ENCODE measurements at places on chromosomes 11 and 22.
A peak's percentile ranks its signal among the peaks of the same experiment; 100 is the strongest.

- no peak for DNase-seq
Observed at GRCh38 chr22:29251265-29251664, 16.5 kb downstream of the RHBDD3 start.

- no peak for DNase-seq
Observed at GRCh38 chr11:94956963-94957362, 16.4 kb downstream of the CWC15 start.

GRCh38 chr22:22687638-22688500 lies 43.5 kb downstream of the GGTLC2 start:
- DNase-seq, result no peak

DNA sequence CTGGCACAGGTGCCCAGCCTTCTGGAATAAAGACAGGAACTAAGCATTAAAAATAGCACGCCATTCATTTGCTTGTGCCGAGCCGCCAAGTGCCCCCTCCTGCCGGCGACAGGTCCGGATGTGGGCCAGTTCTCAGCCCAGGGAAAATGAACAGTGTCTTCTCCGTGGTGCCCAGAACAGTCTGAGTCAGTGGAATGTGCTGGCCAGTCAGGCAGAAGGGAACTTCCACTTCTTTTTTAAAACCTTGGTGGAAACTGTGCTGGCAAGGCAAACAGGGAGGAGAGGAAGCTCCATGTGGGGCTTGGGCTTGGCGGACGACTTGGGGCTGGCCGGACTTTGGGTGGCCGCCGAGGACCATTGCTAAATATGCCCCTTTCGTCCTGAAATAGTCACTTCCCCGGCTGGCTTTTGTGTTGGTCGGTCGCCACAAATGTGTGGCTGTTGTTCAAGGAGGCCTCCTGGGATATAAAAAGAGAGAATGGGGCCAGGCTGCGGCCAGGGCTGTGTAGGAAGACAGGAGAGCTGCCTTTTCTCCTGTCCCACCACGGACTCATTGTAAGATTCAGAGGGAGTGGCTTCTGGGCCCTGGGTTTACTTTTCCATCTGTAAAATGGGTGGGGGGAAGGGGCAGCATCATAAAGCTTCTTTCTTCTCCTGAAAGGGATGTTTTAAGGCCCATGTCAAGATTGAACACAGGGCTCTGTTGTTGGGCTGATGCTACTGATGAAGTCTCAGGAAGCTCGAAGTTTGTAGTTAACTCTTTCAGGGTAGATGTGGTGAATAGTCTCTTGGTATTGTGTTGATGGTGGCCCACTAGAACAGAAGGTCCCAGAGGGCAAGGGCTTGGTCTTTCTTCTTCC lies 101.0 kb downstream of the PTPRJ start:
- DNase-seq, result peak; percentile 57

- DNase-seq, result peak; percentile 95
Observed at GRCh38 chr22:38755911-38756532, at the start of gene SUN2. TSS of gene SUN2 (minus strand) at chr22:38755998. CDS start at chr22:38752628, 3,370 bp downstream.

DNA sequence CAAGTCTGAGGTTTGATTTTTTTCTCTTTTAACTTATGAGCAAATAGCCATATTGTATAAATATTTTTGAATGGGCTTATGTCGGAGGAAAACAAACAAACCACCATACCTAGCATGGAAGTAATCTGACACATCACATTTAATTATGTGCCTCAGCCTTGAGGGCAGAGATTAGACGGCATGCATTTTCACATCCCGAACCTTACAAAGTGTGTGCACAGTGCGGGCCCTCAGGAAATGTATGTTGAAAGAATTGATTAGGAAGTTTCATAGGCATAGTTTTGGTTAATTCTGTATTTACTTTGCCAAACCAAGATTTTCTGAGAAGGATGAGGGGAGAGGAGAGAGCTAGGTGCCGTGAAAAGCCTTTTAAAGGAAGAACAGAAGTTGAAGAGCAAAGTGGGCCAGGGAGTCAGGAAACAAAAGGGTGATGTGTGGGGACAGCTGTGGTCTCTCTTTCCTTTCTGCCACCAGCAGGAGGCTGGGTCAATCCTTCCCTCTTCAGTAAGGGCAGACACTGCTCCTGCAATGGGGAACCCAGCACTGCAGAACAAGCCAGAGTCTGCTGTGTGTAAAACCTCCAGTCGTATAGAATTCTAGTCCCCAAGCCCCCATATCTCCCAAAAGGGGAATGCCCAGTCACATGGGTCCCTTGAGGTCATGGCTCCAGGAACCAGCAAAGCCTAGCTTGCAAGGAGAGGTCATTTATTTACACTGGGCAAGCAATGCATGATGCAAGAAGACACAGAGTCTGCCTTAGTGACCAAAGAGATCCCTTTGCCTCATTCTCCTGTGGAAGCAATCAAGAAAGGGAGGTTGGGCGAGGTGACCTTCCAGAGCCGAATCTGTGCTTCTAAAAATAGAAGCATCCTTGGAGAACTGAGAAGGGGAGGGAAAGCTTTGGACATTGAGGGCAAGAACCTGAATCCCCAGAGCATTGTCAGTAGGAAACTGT lies 71.1 kb upstream of the OLFML1 start:
- no peak for DNase-seq

DNA sequence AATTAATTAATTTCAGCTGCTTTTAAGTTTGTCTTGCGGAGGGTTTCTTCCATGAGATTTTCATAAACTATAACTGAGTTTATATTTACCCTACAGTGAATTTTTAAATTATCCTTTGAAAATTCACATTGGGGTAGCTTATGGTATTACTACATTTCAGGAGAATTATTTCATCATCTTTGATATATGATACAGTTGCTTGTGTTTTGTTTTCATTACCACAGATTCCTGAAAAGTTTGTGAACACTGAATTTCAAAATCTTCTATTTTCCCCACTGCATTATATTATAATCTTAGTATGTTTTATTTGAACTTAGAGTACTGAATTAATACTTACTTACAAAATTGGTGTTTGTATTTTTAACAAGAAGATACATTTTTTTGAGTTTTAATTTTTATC lies 24.4 kb downstream of the METTL15 start:
- no peak for DNase-seq

DNA sequence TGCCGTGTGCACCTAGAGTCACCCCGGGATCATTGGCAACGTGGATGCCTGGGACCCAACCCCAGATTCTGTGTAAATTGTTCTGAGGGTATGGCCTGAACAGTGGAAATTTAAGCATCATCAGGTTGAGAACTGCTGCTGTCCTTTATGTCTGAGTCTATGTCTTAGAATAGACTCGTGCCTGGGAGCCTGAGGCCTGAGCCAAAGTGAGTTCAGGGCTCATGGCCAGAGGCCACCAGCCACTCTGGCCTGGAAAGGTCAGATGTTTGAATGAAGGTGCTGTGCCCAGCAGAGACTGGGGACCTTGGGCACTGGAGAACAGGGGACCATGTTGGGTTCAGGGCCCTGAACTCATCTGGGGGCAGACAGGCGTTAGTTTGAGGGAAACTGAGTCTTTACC lies 91.1 kb downstream of the MYO18B start:
- DNase-seq, result no peak

GRCh38 chr11:313304-313786 lies 495 bp upstream of the IFITM1 start:
- DNase-seq, result no peak

DNA sequence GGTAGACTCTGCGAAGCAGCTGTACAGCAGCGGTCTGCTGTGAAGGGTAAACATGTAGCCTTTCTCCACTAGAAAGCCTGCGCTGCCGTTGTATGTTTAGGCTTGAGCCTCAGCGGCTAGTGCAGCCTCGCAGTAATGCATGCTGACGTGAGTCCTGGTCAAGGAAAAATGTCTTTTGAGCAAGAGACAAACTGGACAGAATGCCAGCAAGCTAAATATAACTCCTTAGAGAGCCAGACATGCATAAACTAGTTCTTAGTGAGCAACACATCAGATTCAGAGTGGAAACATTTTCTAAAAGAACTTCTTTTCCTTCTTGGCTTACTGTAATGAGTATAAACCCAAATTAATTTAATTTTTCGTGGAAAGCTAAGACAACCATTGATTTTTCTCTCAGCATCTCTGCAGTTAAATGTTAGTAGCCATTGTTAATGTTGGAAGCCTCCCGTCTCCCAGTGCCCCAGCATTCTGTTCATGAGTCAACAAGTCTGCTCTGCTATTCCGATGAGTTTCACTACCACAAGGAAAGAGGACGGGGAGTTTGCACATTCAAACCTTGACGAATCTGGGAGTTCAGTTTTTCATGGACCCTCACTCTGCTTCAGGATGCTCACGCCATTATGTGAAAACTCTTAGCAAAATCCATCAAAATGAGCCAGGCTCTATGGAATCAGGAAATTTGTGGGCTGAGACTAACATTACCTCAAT lies 51.4 kb downstream of the JAM3 start:
- DNase-seq, result no peak

DNA sequence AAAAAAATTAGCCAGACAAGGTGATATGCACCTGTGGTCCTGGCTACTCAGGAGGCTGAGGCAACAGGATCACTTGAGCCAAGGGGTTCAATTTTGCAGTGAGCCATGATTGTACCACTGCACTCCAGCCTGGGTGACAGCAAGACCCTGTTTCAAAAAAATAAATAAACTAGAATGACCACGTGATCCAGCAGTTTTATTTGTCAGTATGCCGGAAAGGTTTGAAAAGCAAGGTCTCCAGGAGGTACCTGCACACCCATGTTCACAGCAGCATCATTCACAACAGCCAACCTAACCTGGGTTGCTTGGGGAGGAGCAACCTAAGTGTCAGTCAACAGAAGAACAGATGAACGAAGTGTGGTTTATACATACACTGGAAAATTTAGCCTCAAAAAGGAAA lies 78.7 kb upstream of the SEPTIN5 start:
- no peak for DNase-seq

DNA sequence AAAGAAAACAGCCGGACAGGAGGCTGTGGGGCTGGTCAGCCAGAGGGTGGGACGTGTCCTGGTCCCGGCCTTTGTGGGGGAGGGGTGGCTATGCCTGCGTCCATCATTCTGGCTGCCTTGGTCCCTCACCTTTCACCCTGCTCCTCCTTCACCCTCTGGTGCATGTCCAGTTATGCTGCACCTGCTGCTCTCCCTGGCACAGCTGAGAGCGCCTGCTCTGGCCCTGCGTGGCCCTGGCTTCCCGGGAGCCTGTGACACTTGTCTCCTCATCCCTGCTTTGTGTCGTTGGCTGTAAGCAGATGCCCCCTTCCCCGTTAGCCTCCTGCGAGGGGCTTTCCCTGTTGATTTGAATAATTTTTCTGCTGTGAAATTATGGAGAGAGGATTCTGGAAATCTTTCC lies 16.6 kb downstream of the PHRF1 start:
- no peak for DNase-seq

GRCh38 chr11:66619080-66619554 lies 2.7 kb downstream of the RBM14 start:
- DNase-seq, result no peak

DNA sequence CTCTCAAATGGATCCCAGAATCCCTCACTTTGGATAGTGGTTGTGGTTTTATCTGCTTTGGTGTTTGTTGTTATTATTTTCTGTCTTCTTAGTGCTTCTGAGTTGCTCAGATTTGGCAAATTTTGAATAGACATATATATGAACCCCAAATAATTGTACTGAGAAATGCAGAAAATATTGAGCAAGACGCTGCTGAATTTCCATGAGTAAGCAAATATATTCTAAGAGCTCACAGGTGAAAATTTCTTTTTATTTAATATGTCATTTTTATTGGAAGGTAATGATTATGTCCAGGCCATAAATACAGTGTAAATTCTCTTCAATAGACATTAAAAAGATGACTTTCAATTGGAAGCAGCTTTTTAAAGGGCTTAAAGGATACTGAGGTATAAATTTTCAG lies 152.1 kb downstream of the FAT3 start:
- DNase-seq, result no peak

DNA sequence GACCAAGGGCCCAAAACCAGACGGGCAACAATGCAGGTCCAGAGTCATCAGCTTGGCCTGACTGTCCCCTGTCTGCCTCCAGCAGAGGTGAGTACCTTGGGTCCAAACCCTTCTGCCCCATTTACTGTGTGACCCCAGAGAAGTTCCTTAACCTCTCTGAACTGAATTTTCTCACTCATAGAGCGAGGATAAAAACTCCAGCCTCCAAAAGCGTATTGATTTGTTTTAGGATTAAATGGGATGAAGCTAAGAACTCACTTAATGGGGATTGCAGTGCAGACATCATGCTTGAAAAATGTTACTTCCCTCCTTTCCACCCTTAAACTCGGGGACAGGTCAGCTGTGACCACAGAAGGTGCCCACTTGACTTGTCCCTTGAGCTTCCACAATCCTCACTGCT lies 22.6 kb downstream of the IGLL1 start:
- DNase-seq, result no peak

DNA sequence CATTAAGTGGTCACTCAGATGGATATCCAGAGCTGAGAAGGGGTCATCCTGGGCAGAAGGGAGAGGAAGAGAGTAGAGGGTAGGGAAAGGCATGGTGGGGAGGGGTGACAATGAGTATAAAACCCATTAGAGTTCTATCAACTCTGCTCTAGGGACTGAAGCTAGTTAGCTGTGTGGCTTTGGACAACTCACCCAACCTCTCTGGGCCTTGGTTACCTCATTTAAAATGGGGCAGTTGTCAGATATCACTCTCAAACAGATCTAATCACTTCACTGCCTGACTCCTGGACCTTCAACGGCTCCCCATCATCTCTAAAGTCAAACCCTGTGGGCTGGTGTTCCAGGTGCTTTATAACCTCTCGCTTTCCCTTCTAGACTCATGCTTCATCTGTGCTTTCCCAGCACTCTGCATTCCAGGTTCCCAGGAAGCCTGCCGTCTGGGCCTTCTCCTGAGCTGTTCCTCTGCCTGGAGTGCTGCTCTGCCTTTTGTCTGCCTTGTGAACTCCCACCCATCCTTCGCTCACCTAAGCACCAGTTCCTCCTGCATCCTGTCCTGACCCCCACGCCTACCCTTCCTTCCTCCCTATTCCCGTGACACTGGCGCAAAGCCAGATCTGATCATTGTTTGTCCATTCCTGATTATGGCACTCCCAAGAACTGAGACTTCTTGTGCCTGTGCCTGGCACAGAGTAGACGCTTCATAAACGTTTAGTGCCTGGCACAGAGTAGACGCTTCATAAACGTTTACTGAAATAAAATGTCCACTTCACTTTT lies 22.3 kb upstream of the KCNJ11 start:
- DNase-seq, result no peak

- DNase-seq, result no peak
Observed at GRCh38 chr11:77517226-77517625, 43.3 kb upstream of the PAK1 start.

DNA sequence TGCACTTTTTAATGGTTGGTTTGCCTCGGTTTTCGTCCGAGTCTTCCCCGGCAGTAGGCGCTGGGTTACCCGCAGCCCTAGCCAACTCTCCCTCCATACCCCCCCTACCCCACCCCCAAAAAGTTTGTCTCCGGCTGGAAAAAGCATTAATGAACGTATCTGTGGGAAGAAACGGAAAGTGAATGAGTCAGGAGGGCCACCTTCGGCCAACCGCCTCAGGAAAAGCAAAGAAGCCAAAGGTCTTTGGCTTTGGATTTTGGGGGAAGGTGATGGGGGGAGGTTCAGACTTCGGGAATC lies 508 bp upstream of the FLI1 start:
- DNase-seq, result no peak

DNA sequence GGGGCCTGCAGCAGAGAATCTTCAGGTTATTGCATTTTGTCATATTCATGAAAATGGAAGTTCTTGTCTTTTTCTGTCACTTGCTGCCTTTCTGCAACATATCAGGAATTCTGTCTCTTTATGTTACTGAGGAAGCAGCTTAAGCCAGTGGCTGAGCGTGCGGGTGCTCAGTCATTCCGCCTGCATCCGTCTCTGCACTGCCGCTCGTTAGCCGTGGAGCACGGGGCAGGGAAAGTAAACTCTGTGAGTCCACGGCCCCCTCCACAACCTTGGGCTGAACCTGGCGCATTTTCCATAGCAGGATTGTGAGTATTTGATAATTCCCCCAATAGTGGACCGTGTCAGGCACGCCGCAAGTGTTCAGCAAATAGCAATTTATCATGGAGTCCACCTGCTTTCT lies 1007.7 kb downstream of the BRD1 start:
- no peak for DNase-seq

Data from tibial nerve (tissue), 4 donors.